ENCODE measurements at places on chromosomes 7 and 10. TPM values are rescaled to one million over a fixed set of nuclear protein-coding genes. Genes with fewer than 3 reads are reported as not detected.

Gene LHPP
- 13.2 TPM for total RNA-seq

DNA sequence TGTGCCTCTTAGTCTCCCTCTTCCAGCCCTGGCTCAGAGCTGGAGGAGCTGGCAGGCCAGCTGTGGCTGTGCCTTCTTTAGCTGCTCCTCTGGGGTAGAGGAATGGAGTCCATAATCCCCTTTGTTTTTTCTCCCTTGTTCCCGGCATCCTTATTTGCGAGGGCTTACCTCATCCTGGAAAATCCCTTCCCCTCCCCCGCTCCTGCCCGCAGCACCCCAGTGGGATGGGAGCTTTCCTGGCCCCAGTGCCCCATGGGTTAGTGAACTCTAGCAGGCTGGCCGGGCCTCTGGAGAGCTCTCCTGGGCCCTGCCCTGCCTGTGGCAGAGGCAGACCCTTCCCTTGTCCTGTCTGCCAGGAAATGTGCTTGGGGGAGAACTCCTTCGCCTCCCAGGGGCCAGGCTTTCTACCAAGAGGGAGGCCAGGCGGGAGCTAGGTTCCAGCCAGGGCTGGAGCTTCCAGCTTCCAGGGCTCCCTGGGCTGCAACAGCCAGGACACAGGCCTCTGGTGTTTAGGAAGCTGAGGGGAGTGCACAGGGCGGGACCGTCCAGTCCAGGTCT lies 16.5 kb upstream of the TRIM8 start:
- peaks cover 5% of the 10 kb centered on the region for H3K4me1 ChIP-seq
- H3K36me3 ChIP-seq = peaks cover 24% of the 10 kb centered on the region
- no peak for DNase-seq
- no peak overlapping the region for H3K4me3 ChIP-seq

Gene TSPAN12
- 0.44 TPM for total RNA-seq

- no peak for DNase-seq
- H3K27ac ChIP-seq = no peak overlapping the region
- H3K27me3 ChIP-seq = no peaks in the 10 kb centered on the region
- H3K4me3 ChIP-seq = no peak overlapping the region
Observed at GRCh38 chr10:62618054-62618453, 186.5 kb upstream of the ADO start.

Gene HOXA5
- not detected for total RNA-seq

All from T-cell (primary cell).